Fibroblast of skin of left biceps (primary cell): ENCODE measurements at places on chromosomes 11 and 22.

GRCh38 chr11:32213223-32213622 lies 122.3 kb downstream of the RCN1 start:
- DNase-seq = peak; percentile 88

DNA sequence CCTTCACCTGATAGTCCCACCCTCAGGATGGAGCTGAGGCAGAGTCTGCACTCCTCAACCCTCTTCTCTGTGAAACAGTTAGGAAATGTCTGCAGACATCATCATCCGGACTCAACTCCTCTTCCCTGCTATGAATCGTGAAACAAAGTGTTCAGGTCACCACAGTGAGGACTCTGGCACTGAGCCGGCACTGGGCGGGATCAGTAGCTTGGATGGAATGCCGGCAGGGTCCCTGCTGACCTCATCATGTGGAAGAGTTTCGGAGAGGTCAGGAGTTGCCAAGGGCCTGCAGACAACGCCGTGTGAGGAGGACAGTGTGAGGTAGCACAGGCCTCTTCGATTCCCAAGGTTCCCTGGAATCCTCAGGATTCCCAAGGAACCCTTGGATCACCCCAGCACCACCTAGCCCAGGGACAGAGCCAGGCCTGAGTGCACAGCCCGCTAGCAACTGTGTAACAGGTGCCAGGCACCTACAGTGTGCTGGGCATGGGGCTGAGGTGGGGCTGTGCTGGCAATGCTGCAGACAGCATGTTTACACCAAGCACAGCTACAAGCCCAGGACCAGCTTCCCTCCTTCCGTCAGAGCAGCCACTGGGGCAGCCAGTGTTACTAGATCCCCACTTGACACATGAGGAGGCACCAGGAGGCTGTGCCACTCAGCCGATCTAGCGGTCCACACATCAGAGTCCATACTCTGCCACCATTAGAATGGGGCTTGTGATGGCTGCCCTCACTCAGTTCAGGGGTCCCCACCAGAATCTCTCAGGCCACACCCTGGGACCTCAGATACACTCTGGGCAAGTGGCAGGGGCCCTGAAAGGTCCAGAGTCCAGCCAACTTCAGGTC lies 693 bp upstream of the LINC01488 start:
- DNase-seq = no peak

DNA sequence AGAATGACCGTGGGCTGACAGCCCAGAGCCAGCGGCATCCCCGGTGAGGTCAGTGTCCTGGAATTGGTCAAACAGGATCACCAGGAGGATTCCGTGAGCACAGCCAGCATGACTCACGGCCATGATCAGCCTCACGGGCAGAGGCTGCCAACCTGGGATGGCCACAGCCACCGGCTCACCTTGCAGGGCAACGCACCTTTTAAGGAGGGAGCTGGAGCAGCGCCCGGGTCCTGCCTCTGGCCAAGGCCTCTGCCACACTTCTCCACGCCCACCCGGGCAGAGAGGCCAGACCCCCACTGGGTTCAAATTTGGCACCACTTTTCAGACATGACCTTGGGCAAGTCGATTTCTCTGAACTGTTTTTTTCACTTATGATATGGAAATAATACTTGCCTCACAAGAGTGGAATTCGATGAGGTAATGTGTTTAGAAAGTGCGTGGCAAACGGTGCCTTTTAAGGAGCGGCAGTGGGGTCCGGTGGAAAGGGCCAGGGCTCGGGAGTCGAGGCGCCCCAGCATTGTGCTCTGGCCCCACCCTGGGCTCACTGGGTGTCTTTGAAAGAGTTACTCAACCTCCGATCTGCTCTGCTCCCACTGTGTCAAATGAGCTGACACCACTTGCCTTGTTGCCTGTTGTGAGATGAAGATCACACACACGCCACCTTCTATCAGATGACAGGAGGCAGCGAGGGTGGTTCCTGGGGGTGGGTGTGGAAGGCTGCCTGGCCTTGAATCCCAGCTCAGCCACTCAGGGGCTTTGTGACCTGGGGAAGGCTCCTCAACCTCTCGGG lies 16.0 kb downstream of the TXN2 start:
- no peak for DNase-seq

DNA sequence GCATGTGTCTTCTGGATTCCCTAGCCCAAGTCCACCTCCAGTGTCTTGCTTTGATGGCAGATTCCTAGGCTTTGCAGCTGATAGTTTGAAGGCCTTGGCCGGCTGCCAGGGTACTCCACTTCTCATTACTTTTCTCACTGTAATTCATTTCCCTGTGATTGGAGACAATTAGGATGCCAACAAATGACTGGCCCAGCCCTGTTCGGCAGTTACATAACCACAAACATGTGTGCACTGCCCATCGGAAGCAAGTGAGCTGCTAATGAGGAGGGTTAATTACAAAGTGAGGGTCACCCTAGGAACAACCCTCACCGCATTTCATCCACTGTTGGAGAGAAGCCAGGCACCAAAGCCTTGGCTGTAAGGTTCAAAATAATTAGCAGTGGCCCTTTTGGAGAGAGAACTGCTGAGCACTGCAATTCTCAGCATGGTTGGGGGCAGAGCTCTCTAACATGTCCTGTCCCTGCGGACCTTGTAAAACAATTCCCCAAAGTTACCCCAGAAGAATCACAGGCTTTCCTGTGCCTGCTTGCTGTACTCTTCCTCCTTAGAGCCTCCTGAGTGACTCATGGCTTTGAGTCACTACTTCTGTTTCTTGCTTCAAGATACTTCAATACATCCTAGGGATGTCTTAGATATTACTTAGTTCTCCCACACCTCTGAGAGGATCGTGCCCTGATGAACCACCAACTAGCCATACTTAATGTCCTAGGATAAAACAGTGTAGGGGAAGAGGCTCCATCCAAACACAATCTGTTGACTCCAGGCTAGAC lies 109.7 kb upstream of the GALNT18 start:
- DNase-seq = peak; percentile 9

GRCh38 chr11:134862105-134862502 lies 450.1 kb upstream of the B3GAT1 start:
- DNase-seq = no peak

- no peak for DNase-seq
Observed at GRCh38 chr22:37636186-37636948, 3.1 kb upstream of the SH3BP1 start.

DNA sequence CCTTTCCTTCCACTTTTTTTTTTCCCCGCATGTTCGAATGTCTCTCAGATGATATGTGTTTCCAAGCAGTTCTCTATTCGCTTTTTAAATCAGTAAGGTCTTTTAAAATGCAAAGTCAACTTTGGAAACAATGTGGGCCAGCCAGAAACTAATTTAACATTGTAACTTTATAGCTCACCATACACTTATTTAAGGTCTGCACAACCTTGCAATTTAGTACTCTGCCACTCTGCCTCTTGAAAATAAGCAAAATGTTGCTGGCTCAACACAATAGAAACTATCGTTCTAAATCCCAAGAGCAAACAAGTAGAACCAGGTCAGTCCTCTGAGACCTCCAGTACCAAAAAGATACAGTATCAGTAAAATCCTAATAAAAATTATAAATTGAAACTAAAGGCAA lies 109.0 kb downstream of the SIK3 start:
- no peak for DNase-seq
